ENCODE measurements at places on chromosomes 12 and 14. TPM values are rescaled to one million over a fixed set of nuclear protein-coding genes. Genes with fewer than 3 reads are reported as not detected.

- no peak for DNase-seq
Observed at GRCh38 chr12:56521209-56521589, 421 bp upstream of the RBMS2 start.

GRCh38 chr12:102833687-102834441 is 83.2 kb downstream of the PAH start:
- DNase-seq: peak; percentile 31

Gene TSHR
- not detected for total RNA-seq

- DNase-seq: peak; percentile 75
Observed at GRCh38 chr12:42741771-42742510, 152.4 kb upstream of the PRICKLE1 start.

- DNase-seq: no peak
Observed at GRCh38 chr12:54211920-54212319, 23.1 kb upstream of the SMUG1 start.

Gene TBC1D30
- 0.26 TPM for total RNA-seq

DNA sequence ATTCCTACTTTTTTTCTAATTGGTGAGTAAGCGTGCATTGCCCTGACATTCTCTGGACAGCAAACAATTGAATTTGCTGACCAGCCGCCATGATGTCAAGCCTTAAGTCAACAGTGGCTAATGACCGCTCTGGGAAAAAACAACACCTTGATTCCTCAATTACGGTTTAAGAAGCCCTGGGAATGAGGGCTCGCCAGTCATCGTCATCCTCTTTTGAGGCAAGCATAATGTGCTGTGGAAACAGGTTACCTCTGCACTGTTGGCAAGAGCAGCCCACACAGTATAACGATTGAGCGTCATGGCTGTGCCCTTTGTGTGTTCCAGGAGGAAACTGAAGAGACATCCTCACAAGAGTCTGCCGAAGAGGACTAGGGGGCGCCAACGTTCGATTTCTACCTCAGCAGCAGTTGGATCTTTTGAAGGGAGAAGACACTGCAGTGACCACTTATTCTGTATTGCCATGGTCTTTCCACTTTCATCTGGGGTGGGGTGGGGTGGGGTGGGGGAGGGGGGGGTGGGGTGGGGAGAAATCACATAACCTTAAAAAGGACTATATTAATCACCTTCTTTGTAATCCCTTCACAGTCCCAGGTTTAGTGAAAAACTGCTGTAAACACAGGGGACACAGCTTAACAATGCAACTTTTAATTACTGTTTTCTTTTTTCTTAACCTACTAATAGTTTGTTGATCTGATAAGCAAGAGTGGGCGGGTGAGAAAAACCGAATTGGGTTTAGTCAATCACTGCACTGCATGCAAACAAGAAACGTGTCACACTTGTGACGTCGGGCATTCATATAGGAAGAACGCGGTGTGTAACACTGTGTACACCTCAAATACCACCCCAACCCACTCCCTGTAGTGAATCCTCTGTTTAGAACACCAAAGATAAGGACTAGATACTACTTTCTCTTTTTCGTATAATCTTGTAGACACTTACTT is 138.9 kb downstream of the HMGA2 start:
- no peak for DNase-seq
